ENCODE measurements at places on chromosomes 1 and 21. TPM values are rescaled to one million over a fixed set of nuclear protein-coding genes. Genes with fewer than 3 reads are reported as not detected.

The FCN3 gene
- total RNA-seq: not detected

- peaks cover 9% of the 10 kb centered on the region for H3K27me3 ChIP-seq
- H3K27ac ChIP-seq: no peak overlapping the region
- DNase-seq: no peak
- no peaks in the 10 kb centered on the region for H3K36me3 ChIP-seq
Measured at GRCh38 chr1:67804710-67805109, 28.6 kb downstream of the GNG12 start.

DNA sequence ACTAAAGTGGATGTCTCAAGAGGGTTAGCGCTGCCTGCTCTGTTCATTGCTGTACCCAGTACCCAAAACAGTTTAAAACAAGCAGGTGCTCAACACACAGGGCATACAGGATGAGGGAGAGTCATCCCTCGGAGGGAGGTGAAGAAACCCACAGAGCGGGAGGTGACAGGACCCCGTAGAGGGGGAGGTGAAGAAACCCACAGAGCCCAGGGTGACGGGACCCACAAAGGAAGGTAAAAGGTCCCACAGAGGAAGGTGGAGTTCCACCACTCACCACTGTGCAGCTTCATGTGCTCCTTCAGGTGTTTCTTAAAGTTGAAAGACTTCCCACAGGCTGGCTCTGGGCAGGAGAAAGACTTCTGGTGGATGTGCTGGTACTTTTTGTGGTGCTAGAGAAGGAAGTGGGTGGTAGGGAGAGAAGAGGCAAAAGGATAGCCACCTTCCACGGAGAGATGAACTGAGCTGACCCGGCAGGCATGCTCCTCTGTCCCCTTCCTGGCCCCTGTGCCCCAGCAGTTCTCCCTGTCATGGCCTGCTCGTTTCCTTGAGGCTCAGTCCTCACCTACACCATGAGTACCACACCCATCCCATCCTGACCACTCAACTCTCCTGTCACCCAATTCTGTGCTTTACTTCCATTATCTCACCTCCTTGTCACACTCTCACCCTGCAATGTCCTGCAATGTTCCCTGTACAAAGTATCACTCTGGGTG lies 5.1 kb downstream of the ZNF692 start:
- H3K36me3 ChIP-seq: peaks cover 20% of the 10 kb centered on the region
- peaks cover 16% of the 10 kb centered on the region for H3K4me1 ChIP-seq
- H3K27me3 ChIP-seq: no peaks in the 10 kb centered on the region
- no peak overlapping the region for H3K27ac ChIP-seq

The KLF17 gene
- not detected for total RNA-seq

The TSPEAR gene
- not detected for total RNA-seq

All from CD4-positive, CD25-positive, alpha-beta regulatory T cell (primary cell).